Activated CD4-positive, CD25-positive, alpha-beta regulatory T cell treated with anti-CD3 and anti-CD28 coated beads, Interleukin-2, amount 50 U/mL, for 24 hours (primary cell): ENCODE measurements at places on chromosomes 16 and 17.
A peak's percentile ranks its signal among the peaks of the same experiment; 100 is the strongest.

GRCh38 chr16:66660422-66661209 is 35.9 kb downstream of the CMTM4 start:
- ATAC-seq = no peak

GRCh38 chr17:12963505-12963904 is 54.3 kb downstream of the ELAC2 start:
- peak; percentile 9 for ATAC-seq

GRCh38 chr16:72928090-72928981 is 119.6 kb downstream of the ZFHX3 start:
- no peak for ATAC-seq

- no peak for ATAC-seq
Measured at GRCh38 chr17:36675786-36676185, 74.4 kb downstream of the MRM1 start.

DNA sequence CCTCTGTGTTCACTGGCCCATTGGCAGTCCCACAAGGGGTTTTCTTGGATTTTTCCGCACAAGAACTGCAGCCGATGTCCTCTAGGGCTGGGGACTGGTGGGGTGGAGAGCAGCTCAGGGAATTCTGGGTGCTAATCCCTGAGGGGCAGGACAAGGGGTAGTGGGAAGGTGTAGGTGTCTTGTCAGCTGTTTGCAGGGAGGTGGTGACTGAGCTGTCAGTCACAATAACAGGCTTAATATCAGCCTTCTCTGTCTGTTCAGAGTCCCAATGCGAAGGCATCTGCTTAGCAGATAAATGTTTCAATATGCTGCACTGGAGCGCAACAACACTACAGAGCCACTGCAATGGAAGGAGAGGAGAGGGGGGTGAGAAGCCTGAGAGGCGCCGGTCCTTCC is 10.1 kb upstream of the DHRS13 start:
- ATAC-seq = no peak

GRCh38 chr16:30430428-30430970 is 669 bp upstream of the DCTPP1 start:
- ATAC-seq = peak; percentile 6

DNA sequence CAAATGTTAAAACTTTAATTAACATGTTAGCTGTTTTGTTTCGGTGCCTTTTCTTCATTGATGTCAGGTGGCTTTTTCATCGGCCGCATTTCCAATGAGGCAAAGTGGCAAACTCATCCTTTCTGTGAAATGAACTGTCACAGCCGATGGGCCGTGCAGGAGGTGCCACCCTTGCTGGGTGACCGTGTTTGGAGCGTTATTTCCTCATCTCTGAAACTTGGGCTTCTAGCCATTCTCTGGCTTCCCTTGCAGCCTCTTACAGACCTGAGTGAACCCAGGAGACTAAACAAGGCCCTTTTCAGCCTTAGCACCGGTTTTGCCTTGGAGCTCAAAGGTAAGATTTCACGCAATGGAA is 42.2 kb upstream of the PRSS54 start:
- ATAC-seq = no peak

DNA sequence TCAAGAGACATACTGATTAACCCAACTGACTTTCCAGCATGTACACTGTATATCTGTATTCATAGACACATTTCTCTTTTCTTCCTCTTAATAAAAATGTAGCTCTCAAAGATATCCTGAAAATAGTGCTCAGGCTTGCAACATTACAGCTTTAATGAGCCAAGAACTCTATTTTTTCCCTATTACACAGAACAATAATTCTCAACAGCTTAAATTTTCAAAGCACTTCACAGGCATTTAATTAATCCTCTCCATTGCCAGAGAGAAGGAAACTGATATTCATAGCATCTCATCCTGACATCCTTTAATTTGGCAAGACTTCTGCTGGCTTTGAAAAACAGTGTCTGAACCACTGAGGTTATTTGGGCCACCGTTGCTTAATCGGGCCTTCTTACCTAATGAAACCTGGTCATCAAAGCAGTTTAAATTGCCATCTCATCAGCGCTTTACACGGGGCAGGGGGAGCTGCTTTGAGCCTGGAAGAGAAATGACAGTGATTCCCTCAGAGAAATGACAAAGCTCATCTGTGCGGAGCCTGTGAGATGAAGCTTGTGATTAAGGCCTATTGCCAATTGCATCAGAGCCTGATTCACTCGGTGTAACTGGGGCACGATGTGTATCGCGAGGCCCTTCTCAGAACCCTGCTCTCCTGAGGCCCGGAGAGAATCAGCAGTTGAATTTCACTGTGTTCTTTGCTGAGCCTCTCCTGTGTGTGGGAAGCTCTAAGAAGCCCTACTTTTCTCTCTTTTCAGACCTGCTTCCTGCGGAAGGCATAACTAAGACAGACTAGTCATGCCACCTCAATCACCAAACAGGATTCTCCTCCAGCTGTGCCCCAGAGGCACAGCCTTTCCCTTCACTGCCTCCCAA is 8.5 kb upstream of the SIAH1 start:
- ATAC-seq = peak; percentile 28

GRCh38 chr16:2865651-2866050 is 7.7 kb upstream of the PRSS22 start:
- ATAC-seq = no peak

GRCh38 chr17:75773121-75773807 is 8.3 kb upstream of the GALK1 start:
- no peak for ATAC-seq

GRCh38 chr16:89122322-89122851 is 28.7 kb downstream of the ACSF3 start:
- peak; percentile 86 for ATAC-seq

DNA sequence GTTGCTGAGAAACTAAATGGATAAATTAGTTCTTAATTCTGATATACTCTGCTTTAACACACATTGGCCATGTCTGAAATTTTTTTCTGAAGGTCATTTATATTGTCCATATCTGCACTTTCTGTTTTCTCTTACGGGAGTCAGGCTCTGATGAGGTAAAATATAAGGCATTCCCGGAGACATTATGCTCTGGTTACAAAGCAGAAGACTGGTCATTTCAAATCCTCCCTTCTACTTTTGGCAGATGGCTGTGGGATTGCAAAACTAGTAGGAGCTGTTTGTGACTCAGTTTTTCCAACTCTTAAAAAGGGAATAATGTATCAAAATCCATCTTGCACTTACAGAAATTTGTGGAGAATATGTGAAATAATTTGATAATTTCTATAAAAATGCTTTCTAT is 92.2 kb upstream of the CPHXL start:
- no peak for ATAC-seq

- no peak for ATAC-seq
Measured at GRCh38 chr16:85513649-85514048, 99.5 kb upstream of the GSE1 start.

DNA sequence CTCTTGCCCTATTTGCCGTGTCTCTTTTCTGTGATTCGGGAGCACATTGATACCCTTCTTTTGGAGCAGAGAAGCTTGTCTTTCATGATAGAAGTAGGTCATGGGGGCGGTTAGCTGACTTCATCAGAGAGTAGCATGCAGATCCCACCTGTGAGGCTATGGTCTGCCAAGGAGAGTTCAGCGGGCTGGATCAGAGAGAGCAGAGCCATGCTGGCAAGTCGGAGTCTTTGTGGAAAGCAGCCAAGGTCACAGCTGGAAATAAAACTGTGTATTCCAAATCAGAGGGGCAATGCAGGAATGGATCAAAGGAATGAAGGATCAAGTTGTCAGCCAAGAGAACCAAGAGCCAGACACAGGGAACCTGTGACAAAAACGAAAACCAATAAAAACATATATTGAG is 595.9 kb downstream of the WWOX start:
- no peak for ATAC-seq

GRCh38 chr17:36535669-36536081 is 888 bp downstream of the PIGW start:
- no peak for ATAC-seq

- ATAC-seq = peak; percentile 85
Measured at GRCh38 chr17:48724251-48725003, 1.4 kb downstream of the PRAC2 start.

- ATAC-seq = no peak
Measured at GRCh38 chr16:10558746-10559641, 21.4 kb downstream of the EMP2 start.

GRCh38 chr17:42750739-42751344 is 6.0 kb upstream of the EZH1 start:
- ATAC-seq = no peak

GRCh38 chr17:6286233-6286632 is 148.7 kb downstream of the AIPL1 start:
- ATAC-seq = no peak

GRCh38 chr16:21952040-21952792 is 945 bp upstream of the UQCRC2 start:
- peak; percentile 57 for ATAC-seq

- no peak for ATAC-seq
Measured at GRCh38 chr16:64531401-64531800, 590.5 kb downstream of the CDH11 start.

- no peak for ATAC-seq
Measured at GRCh38 chr17:78910497-78911284, 7.7 kb upstream of the CEP295NL start.

- peak; percentile 39 for ATAC-seq
Measured at GRCh38 chr17:8163978-8164814, 1.4 kb upstream of the VAMP2 start.

GRCh38 chr17:61208301-61209105 is 191.1 kb upstream of the TBX2 start:
- ATAC-seq = no peak

DNA sequence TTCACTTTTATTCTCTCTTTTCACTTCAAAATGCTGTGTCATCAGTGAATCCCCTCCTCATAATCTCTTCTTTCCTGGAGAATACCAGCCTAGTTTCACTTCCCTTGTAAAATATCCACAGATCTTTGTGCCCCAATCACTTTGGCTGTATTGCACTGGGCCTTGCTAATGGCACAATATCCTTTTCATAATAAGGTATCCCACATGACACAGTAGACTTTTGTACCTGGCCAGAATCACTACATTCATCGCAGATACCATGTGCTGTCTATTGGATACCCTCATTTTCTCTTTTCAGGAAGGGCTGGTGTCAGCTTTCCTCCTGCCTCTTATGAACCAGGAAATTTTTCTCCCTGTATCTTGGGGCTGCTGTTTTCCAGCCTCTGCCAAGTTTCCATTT is 25.7 kb upstream of the TOX3 start:
- no peak for ATAC-seq

GRCh38 chr16:50774960-50775359 is 33.1 kb downstream of the CYLD start:
- no peak for ATAC-seq

- no peak for ATAC-seq
Measured at GRCh38 chr16:57534337-57534880, 2.0 kb downstream of the CCDC102A start.

GRCh38 chr16:53304334-53304733 is 129.9 kb upstream of the RBL2 start:
- no peak for ATAC-seq
